ENCODE measurements at places on chromosomes 16 and 17. TPM values are rescaled to one million over a fixed set of nuclear protein-coding genes. Genes with fewer than 3 reads are reported as not detected.

Gene ZNF385C
- 0.81 TPM for total RNA-seq

Gene HSD3B7
- total RNA-seq = 7.0 TPM

Gene CORO1A
- total RNA-seq = 8.0 TPM

Gene KRTAP17-1
- not detected for total RNA-seq

Gene MYBBP1A
- 26.9 TPM for total RNA-seq

Gene CHAD
- not detected for total RNA-seq

Gene CHST4
- total RNA-seq = 0.05 TPM

Gene ST6GALNAC1
- total RNA-seq = not detected

Gene PLXDC1
- 1.2 TPM for total RNA-seq

Gene OTOA
- total RNA-seq = not detected

Gene KRTAP1-1
- not detected for total RNA-seq

Gene LPO
- total RNA-seq = not detected

Gene SLC5A2
- total RNA-seq = not detected

Gene SEZ6L2
- total RNA-seq = 16.7 TPM

Gene TMEM204
- total RNA-seq = not detected

Gene GAA
- total RNA-seq = 11.2 TPM

Gene CHST6
- total RNA-seq = 1.4 TPM

Gene TMEM238L
- not detected for total RNA-seq

Gene LHX1
- 0.81 TPM for total RNA-seq

Gene KRT27
- not detected for total RNA-seq

Gene GFAP
- total RNA-seq = not detected

Gene ODAD4
- total RNA-seq = 1.7 TPM

Gene MT1A
- not detected for total RNA-seq

Gene ZNF267
- total RNA-seq = 11.4 TPM

Gene MLLT6
- 17.0 TPM for total RNA-seq

Gene TEKT5
- total RNA-seq = 1.4 TPM

Gene GCGR
- total RNA-seq = not detected

Gene CBX8
- 7.3 TPM for total RNA-seq

Gene ATPAF2
- 12.3 TPM for total RNA-seq

Gene MYH2
- total RNA-seq = not detected

Gene ACSM2A
- total RNA-seq = not detected

All from M059J (cell line).